WTC11 (cell line): ENCODE measurements at places on chromosomes 2 and 18.

DNA sequence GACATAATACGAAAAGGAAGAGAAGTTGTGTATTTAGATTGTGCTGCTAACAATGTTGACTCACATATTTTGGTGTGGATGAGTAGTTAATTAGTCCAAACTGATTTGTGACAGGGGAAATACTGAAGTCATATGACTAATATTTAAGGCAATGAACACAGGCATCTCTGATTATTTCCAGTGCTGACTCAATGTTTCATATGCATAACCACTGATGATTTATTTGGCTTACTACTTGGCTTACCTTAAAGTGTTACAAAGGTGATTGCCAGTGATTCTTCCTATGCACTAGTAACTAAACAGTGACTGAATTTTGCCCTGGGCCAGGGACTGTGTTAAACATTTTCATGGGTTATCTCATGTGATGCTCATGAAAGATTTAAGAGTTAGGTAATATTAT is 722.6 kb downstream of the METTL4 start:
- no peak for DNase-seq

- no peak for DNase-seq
Observed at GRCh38 chr2:174461221-174461620, 25.6 kb downstream of the GPR155 start.

GRCh38 chr2:36172824-36173223 is 182.8 kb upstream of the CRIM1 start:
- DNase-seq: no peak

- no peak for DNase-seq
Observed at GRCh38 chr2:13289310-13289709, 572.6 kb downstream of the TRIB2 start.

GRCh38 chr2:238389988-238390589 is 36.6 kb upstream of the ASB1 start:
- DNase-seq: no peak

- no peak for DNase-seq
Observed at GRCh38 chr2:64786343-64787018, 132.8 kb upstream of the SERTAD2 start.

DNA sequence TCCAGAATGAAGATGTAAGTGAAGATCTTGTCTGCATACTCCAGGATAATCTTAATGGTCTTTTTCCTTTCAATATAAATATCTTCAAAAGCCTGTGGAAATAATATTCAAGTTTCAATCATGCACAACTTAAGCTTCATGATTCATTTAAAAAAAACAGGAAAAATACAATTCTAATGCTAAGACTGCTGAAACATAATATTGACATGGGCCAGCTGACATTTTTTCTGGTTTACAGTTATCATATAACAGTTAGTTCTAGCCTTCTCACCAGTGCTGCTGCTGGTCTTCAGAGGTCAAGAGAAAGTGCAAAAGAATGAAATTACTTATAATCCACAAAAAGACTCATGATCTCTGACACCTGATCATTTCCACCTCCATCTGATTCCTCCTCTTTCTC is 110.4 kb upstream of the SCN1A start:
- no peak for DNase-seq

DNA sequence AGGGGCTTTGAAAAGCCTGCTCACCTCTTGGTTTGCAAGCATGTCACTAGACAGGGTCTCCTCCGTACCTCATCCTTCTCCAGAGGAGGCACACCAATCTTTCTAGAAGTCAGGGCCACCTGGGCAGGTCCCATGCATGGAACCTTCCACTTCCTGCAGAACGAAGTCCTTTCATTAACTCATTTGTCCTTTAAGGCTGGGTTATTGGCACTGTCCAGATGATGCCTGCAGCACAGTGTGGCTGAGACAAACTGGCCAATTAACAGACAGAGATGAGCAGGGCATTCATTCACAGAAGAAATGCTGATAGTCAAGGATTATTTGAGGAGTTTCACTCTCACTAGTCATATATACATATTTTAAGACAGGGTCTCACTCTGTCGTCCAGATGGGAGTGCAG is 245.3 kb downstream of the TFCP2L1 start:
- no peak for DNase-seq
